ENCODE measurements at places on chromosomes 2 and 18.

DNA sequence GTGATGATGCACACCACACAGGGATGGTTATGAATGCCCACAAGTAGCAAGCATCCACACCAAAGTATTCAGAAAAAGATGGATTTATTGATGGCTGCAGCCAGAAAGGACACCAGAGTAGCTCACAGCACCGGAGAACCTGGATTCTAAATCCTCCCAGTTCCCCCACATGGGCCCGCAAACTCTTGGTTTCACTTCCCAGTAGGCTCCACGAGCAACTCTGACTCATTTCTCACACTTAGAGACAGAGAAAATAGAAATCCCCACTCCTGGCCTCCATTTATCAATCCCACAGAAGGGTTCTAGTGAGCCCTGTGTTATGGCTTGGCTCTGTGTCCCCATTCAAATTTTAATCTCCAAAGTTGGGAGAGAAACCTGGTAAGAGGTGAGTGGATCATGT is 426.7 kb upstream of the MYT1L start:
- no peak for DNase-seq

DNA sequence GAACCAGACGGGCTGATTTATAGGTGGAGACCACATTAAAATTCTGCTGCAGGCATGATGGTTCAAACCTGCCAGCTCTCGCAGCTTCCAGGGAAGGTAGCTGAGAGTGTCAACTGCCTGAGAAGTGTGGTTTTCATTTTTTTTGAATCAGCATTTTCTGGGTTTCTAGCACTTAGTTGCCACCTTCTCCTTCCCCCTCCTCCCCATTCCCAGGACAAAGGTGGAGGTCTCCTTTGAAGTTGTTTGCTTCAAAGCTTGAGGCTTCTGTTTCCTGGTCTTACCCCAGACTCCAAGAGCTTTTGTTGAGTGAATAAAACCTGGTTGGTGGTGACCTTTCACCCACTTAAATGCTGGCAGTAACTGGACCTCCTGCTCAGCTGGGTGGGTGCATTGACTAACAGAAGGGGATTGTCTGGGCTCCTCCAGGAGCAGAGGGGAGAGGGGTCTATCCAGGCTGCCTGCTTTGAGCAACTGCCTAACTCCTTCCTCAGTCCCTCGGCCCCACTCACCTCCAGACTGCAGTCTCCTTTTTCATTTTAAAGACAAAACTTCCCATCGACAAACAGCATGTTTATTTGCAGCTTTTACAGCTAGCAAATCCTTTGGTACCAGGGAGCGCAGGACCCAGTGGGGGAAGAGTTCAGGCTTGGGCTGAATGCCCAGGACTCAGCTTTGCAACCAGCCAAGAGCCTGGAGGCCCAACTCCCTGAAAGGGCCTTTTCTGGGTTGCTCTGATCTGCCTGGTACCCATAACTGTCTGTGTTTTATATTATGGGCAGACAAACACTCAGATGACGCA is 3.5 kb downstream of the RHOB start:
- peak; percentile 84 for DNase-seq

- no peak for DNase-seq
Measured at GRCh38 chr2:119753041-119753929, 6.4 kb upstream of the PTPN4 start.

GRCh38 chr2:179692043-179692442 is 169.4 kb downstream of the ZNF385B start:
- DNase-seq: no peak

GRCh38 chr2:75396314-75396713 is 164.4 kb downstream of the EVA1A start:
- DNase-seq: no peak

GRCh38 chr2:215606219-215606618 is 170.4 kb upstream of the FN1 start:
- DNase-seq: no peak

DNA sequence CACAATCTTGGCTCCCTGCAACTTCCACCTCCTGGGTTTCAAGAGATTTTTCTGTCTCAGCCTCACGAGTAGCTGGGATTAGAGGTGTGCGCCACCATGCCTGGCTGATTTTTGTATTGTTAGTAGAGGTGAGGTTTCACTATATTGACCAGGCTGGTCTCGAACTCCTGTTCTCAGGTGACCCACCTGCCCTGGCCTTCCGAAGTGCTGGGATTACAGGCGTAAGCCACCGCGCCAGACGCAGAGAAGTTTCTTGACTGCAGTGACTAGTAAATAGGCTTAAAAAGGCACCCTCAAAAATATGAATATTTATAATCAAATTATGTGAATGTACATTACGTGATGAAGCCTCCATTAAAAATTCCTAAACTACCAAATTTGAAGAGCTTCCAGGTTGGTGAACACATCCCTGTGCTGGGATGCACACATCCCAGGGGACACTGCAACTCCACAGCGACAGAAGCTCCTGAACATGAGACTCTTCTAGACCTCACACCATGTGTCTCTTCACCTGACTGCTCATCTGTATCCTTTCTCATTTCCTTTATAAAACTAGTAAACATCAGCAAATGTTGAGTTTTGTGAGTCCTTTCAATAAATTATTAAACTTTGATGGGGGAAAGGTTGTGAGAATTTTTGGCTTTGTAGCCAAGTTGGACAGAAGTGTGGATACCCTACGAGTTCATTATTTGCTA is 203.3 kb upstream of the SPOPL start:
- DNase-seq: no peak

DNA sequence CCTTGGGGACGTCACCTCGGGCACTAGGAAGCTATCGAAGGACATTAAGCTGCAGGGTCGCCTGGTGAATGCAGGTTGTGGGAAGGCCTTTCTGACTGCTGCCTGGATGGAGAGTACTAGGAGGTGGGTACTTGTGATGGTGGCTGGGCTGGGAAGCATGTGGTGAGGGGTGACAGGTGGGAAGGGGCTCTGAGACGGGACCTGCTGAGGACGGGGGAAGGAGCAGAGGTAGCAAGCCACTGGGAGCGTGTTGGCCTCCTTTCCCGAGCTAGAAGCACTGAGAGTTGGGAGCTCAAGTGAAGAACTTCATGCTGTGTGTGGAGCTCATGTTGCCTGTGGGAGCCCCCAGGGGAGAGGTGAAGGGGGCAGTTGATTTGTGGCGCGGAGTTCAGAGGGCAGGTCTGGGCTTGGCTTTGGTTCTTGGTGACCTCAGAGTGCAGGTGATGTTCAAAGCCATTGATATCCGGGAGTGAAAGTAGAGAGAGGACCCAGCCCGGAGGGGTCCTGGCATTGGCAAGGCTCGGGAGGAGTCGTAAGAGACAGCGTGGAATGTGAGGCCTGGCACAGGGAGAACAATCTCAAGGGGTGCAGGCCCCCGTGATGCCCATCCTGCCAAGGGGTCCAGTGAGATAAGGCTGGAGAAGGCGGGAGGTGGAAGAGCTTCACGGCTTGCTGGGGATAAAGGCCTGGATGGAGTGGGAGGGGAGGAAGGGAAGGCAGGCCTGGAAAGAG is 13.2 kb downstream of the MROH2A start:
- no peak for DNase-seq

GRCh38 chr2:73746015-73746876 is 9.1 kb upstream of the TPRKB start:
- no peak for DNase-seq

- DNase-seq: no peak
Measured at GRCh38 chr2:226738821-226739544, 60.6 kb downstream of the IRS1 start.

- no peak for DNase-seq
Measured at GRCh38 chr18:54284535-54284934, 15.2 kb downstream of the POLI start.

DNA sequence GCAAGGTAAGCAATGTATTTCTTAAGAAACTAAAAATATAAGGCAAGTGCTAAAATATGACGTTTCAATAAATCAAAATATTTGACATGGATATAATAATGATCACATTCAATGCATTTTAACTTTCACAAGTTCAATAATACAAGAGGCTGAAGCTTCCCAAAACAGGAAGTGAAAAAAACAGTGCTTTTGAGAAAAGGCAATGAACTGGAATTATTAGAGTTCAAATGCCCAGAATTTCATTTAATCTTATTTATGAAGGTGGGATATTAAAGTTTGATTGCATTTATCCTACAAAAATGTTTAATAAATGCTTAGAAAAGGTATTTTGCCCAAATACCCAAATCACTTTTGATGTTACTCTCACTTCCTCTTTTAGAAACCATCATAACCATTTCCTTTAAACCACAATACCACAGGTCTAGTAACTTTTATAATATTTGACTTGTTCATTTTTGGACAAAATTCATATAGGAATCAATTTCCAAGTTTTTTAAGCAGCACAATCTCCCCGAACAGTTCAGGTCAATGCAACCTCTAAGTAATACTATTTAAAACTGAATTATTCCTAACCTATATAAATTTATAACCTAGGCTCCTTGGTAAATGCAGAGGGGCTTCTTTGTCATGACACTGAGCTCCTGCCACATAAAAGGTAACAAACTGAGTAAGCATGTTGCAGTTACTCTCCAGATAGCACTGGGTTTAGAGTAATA is 2.1 kb downstream of the NCKAP1 start:
- DNase-seq: no peak

DNA sequence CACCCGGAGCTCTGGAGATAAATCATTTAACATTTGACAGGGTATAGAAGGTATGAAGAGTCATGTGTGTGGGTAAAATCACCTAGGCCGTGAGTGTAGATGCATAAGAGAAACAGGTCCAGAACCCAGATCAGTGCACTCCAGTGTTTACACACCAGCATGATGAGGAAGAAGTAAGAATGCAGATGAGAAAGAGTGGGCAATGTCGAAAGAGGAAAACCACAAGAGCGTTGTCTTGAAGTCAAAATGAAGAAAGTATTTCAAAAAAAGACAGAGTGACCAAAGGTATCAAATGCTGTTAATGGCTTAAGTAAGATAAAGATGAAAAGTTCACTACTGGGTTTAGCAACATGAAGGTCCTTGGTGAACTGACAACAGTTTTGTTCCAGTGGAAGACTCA is 32.0 kb upstream of the PLB1 start:
- DNase-seq: no peak

- DNase-seq: no peak
Measured at GRCh38 chr18:32530947-32531651, 60.4 kb upstream of the GAREM1 start.

- DNase-seq: no peak
Measured at GRCh38 chr18:6363216-6363615, 51.5 kb downstream of the L3MBTL4 start.
